ENCODE measurements at places on chromosomes 7 and 10. TPM values are rescaled to one million over a fixed set of nuclear protein-coding genes. Genes with fewer than 3 reads are reported as not detected.

Gene CPEB3
- total RNA-seq: 2.2 TPM

Gene PDE6C
- not detected for total RNA-seq

Gene TCERG1L
- not detected for total RNA-seq

Gene AGR3
- not detected for total RNA-seq

Gene OR2A7
- total RNA-seq: 2.1 TPM

Gene CXCL12
- total RNA-seq: not detected

Gene PILRA
- 6.6 TPM for total RNA-seq

Gene MET
- 0.27 TPM for total RNA-seq

Gene CALHM3
- not detected for total RNA-seq

GRCh38 chr10:125543796-125544195 lies 139.2 kb downstream of the TEX36 start:
- no peak overlapping the region for H3K4me3 ChIP-seq
- no peak overlapping the region for H3K27ac ChIP-seq

DNA sequence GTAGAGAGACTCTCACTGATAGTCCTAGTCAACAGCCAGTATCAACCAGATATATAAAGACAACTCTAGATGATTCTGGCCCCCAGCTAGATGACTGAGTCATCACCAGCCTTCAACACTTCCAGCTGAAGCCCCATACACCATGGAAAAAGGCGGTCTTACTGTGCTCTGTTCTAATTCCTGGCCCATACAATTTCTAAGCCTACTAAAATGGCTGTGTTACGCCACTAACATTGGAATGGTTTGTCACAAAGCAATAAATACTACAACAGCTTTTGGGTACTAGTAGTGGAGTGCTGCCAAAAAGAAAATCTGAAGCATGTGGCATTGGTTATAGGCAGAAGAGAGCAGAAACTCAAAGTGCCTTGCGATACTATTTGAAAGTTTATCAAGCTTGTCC lies 13.0 kb upstream of the TES start:
- no peak for DNase-seq
- peaks cover 2% of the 10 kb centered on the region for H3K27me3 ChIP-seq
- no peaks in the 10 kb centered on the region for H3K4me1 ChIP-seq
- no peak overlapping the region for H3K27ac ChIP-seq
- no peak overlapping the region for H3K4me3 ChIP-seq
- no peaks in the 10 kb centered on the region for H3K36me3 ChIP-seq

- H3K4me1 ChIP-seq: no peaks in the 10 kb centered on the region
- DNase-seq: no peak
- H3K4me3 ChIP-seq: no peak overlapping the region
- no peaks in the 10 kb centered on the region for H3K27me3 ChIP-seq
These were observed 75.5 kb downstream of the MACC1 start for GRCh38 chr7:20141666-20142065.

- H3K36me3 ChIP-seq: peaks cover 87% of the 10 kb centered on the region
- no peaks in the 10 kb centered on the region for H3K27me3 ChIP-seq
- no peak overlapping the region for H3K4me3 ChIP-seq
- DNase-seq: no peak
- H3K4me1 ChIP-seq: peaks cover 52% of the 10 kb centered on the region
These were observed 275.1 kb downstream of the CELF2 start for GRCh38 chr10:11292576-11293302.

DNA sequence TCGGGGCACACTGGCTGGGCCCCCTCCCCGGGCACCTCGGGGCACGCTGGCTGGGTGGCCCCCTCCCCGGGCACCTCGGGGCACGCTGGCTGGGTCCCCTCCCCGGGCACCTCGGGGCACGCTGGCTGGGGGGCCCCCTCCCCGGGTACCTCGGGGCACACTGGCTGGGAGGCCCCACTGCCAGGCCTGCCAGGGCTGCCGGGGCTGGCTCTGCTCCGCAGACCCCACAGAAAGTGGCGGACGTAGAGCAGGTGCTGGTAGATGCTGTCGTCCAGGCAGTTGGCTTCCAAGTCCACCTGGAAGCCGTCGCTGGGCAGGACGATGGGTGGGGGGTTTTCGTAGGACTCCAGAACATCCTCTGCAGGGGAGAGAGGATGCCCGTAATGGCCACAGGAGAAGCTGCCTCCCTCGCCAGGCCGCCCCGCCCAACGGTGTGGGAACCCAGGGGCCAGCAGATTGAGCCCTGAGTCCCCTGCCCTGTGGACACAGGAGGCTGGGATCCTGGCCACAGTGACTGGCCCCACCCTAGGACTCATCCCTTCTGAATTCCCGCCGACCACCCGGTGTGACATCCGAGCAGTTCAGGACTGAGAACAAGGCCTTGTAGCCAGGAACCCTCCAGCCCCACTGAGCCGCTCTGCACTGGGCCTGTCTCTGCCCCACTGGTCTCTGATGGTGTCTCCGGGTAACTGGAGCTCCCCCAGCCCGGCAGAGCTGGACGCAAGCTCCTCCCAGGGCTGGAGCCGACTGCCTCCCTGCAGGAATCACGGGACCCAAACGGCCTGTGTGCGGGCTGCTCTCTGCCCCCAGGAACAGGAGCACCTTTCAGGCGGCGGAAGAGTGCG lies 28.2 kb downstream of the AP5Z1 start:
- H3K4me3 ChIP-seq: no peak overlapping the region
- DNase-seq: no peak
- H3K27me3 ChIP-seq: no peaks in the 10 kb centered on the region
- no peak overlapping the region for H3K27ac ChIP-seq

DNA sequence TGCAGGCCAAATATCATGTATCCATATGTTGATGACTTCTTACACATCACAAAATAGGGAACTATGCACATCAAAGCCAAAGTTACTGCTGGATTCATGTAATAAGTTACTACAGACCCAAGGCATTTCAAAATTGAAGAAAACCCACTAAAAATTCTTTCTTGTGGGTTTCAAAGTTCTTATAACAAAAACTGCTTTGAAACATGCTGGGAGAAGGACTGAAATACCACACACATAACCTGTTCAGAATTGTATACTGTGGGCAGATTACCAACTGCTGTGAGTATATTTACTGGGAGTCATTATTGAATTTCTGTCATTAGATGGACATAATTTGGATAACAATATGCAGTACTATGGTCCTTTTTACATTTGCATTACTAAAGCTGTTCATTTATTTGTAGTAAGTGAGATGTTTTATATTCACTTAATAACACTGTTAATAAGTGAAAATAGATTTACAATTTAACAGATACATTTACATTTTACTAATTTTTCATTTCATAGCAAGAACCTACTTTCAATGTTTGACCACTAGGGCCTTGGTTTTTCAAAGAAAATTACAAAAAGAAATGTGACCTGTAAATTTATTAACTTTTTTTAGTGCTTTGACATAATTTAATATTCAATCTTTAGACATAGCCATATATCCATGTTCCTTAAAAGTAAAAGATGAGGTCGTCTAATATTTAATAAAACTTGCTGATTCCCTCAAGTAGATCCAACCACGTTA lies 132.6 kb downstream of the MAGI2 start:
- no peak for DNase-seq
- H3K36me3 ChIP-seq: no peaks in the 10 kb centered on the region
- H3K4me3 ChIP-seq: no peak overlapping the region
- no peak overlapping the region for H3K27ac ChIP-seq

DNA sequence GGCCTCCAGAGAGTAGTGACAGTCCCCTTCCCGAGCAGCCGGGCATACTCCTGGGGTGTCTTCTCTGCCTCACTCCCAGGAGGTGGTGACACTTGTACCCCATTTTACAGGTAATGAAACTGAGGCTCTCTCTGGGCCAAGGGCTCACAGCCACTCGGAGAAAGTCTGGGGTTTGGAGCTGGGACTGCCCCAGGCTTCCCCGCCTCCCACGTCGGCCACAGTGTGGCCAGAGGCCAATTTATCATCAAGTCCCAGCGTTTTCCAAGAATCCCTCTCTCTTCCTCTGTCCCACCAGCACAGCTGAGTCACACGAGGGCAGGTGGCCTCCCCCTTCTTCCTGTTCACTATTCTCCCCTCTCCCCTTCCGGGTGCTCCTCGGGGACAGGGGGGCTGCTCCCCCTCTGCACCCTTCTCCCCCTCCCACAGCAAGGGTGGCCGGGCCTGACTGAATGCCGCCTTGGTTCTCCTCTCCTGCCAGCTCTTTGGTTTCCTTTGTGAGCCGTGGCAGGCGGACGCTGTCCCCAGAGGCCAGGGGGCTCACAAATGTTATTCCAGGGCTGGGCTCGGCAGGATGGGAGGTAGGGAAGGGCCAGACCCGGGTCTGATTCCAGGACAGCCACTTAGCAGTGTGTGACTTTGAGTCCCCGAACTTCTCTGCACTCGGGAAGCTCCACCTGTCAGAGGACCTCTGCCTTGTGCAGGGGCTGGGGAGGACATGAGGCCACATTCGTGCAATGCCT lies 17.7 kb downstream of the CLIP2 start:
- peaks cover 20% of the 10 kb centered on the region for H3K4me1 ChIP-seq
- peaks cover 3% of the 10 kb centered on the region for H3K27me3 ChIP-seq
- H3K36me3 ChIP-seq: no peaks in the 10 kb centered on the region
- no peak overlapping the region for H3K27ac ChIP-seq

DNA sequence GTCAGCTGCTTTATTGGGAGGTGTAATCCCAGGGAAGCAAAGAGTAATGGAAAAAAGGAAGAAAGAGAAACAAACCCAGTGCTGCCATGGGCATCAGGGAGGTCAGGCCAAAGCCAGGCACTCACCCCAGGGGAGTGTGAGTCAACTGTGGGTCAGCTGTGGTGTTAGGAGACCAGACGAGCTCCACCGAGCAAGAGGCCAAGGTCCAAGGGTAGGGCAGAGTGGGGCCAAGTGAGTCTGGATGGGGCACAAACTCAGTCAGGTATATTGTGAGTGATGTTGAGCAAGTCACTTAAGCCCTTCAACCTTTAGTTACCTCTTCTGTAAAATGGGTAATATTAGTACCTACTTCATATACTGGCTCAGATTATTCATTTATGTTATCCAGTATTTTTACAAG lies 30.4 kb upstream of the CDK13 start:
- H3K27me3 ChIP-seq: no peaks in the 10 kb centered on the region
- H3K4me3 ChIP-seq: no peak overlapping the region
- H3K36me3 ChIP-seq: no peaks in the 10 kb centered on the region
- no peak for DNase-seq
- peaks cover 4% of the 10 kb centered on the region for H3K4me1 ChIP-seq
- no peak overlapping the region for H3K27ac ChIP-seq

DNA sequence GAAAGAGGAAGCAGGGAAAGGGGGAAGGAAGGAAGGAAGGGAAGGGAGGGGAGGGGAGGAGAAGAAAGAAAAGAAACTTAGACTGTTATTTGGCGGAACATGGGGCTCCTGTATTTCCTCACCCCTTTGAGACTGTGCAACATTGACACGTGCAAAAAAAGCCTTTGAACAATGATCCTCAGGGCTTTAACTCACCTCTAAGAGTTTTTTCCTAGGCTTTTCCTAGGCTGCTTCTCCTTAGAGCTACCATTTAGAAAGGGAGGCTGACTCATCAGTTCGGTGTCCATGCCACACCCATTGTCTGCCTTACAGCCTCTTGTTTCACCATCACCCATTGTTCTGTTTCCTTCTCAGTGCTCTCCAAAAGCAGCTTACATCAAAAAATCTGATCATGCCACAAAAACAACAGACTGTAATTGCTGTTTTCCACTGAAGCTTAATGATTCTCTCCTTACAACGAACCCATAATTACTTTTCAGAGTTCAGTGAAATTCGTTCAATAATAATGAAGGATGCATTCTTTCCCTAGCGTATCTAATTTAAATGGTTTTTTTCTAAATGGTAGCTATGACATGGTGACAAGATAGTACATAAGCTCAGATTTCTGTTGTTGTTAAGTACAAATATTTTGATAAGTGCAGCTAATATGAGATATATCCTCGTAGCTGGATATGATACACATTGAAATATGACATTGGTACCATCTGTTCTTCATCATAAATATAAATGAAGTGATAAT lies 90.8 kb downstream of the PRLHR start:
- no peaks in the 10 kb centered on the region for H3K4me1 ChIP-seq
- peaks cover 5% of the 10 kb centered on the region for H3K27me3 ChIP-seq
- DNase-seq: no peak
- H3K27ac ChIP-seq: no peak overlapping the region
- H3K36me3 ChIP-seq: no peaks in the 10 kb centered on the region
- H3K4me3 ChIP-seq: no peak overlapping the region

DNA sequence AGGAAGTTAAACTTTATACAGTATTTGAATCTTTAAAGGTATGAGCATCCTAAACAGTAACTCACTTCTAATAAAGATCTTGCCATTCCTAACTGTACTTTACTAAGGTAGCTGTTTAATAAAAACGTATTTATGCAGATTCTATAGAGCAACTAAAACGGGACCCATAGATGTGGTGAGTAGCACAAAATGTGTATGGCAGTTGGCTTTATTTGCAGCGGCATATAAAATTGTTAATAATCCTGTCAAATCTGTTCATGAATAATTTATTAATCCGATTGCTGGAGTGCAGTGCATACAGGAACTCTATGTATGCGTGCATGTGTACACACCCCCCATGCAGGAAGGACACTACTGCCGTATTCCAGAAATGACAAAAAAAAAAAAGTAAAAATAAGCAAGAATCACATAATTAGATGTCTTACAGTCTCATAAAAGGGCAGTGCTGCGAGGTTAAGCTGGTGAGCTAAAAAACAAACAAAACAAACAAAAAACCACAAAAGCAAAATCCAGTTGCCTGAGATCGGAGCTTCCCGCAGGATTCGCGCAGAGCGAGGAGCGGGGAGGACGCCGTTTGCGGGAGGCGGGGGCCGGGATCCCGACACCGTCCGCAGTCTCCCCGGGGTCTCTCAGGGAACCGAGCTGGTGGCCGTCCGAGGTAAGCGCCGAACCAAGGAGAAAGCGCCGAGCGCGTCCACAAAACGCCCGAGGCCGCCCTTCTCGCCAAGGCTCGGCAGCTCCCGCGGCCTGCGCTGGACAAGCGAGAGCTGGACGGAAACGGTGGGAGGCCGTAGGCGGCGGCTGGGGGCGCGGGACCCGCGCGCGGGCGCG lies 518 bp upstream of the COMMD3 start:
- H3K4me1 ChIP-seq: peaks cover 32% of the 10 kb centered on the region
- peak overlapping the region; percentile 88 for H3K4me3 ChIP-seq
- no peak for DNase-seq
- H3K27me3 ChIP-seq: peaks cover 18% of the 10 kb centered on the region

DNA sequence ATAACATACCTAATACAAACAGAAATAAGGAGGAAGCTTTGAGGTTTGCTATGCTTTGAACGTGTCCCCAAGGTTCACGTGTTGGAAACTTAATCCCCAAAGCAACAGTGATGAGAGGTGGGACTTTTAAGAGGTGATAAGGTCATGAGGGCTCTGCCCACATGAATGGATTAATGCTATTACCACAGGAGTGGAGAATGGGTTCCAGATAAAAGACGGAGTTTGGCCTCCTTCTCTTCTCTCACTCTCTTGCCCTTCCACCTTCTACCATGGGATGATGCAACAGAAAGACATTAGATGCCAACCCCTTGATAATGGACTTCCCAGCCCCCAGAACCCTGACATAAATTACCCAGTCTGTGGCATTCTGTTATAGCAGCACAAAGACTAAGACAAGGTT lies 9.6 kb downstream of the ITGB1 start:
- peaks cover 55% of the 10 kb centered on the region for H3K4me1 ChIP-seq
- H3K4me3 ChIP-seq: peak overlapping the region; percentile 1
- peak overlapping the region; percentile 73 for H3K27ac ChIP-seq
- DNase-seq: peak; percentile 21
